AG20443 (cell line): ENCODE measurements at places on chromosomes 6 and 20.

GRCh38 chr20:3296261-3297078 is 57.5 kb upstream of the SLC4A11 start:
- no peak for DNase-seq

GRCh38 chr20:57104651-57105204 is 161.7 kb downstream of the BMP7 start:
- peak; percentile 28 for DNase-seq

GRCh38 chr6:46144270-46144669 is 14.5 kb downstream of the ENPP4 start:
- no peak for DNase-seq

DNA sequence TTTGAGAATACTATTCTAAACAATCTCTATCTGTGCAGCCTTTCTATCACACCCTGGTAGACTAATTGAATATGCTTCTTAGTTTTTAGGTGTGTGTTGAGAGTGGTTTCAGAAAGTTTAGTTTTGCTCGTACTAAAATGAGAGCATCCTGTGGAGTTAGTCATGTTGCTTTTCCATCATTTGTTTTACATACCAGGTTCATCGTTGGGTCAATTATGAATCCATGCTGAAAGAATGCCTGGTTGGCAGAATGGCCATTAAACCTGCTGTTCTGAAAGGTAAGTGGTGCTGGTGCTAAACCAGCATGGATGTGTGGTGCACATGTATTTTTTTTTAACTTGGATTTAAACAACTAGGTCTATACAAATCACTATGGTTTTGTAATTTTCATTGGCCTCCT is 49.3 kb downstream of the CYB5R4 start:
- no peak for DNase-seq

- DNase-seq = no peak
These were observed 4.4 kb downstream of the CD83 start for GRCh38 chr6:14121936-14122344.

- DNase-seq = no peak
These were observed 296.3 kb downstream of the QKI start for GRCh38 chr6:163710532-163711470.

DNA sequence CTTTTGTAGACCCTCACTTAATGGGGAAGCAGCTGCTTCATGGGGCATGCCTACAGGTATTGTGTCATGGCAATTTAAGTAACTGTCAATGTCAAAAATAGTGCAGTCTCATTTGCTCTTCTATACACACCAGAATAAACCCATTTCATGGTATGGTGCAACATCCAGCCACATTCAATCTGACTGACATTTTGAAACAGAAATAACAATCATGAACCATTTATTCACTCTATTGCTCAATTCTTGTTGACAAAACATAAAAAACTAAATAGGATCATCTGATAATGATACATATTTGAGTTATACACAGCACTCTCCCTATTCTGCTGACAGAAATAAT is 122.9 kb downstream of the MAP7 start:
- DNase-seq = no peak

GRCh38 chr6:52337633-52338290 is 24.2 kb upstream of the PAQR8 start:
- no peak for DNase-seq

- peak; percentile 10 for DNase-seq
These were observed 19.9 kb downstream of the ROMO1 start for GRCh38 chr20:35718972-35719635.

GRCh38 chr6:70415247-70415646 is 1.9 kb downstream of the FAM135A start:
- no peak for DNase-seq

DNA sequence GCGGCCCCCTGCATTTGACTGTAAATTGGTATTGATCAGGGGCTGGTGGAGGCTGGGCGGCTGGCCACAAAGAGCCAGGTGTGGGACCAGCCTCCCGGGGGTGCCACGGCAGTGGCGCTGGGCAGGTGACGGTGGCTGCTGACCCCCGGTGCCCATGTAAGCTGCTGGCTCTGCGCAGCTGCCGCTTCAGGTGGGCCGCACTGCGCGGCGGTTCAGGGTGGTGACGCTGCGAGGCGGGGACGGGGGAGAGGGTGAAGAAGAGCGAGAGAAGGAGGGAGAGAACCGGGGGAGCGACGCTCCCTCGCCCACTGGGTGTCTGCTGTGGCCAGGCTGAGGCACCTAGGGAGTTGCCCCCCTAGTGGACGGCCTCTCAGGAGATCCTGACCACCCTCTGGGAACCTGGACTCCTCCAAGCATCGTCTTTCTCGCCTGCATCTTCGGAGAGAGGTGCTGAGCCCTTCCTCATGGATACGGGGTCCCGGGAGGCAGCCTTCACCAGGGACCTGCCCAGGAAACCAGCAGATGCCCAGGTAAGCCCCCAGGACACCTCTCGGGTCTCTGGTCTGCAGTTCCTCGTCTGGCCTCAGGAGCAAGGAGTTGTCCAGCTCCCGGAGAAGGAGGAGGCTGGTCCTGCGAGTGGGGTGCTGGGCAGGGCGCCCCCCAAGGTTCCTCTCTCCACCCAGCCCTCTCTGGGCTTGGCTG is 77.5 kb upstream of the GATA5 start:
- DNase-seq = no peak

GRCh38 chr6:75202676-75203131 is 3.1 kb downstream of the COL12A1 start:
- DNase-seq = no peak

GRCh38 chr20:22716821-22717351 is 132.5 kb upstream of the FOXA2 start:
- DNase-seq = no peak

- DNase-seq = no peak
These were observed 365.3 kb upstream of the PTCHD4 start for GRCh38 chr6:48476257-48476656.

DNA sequence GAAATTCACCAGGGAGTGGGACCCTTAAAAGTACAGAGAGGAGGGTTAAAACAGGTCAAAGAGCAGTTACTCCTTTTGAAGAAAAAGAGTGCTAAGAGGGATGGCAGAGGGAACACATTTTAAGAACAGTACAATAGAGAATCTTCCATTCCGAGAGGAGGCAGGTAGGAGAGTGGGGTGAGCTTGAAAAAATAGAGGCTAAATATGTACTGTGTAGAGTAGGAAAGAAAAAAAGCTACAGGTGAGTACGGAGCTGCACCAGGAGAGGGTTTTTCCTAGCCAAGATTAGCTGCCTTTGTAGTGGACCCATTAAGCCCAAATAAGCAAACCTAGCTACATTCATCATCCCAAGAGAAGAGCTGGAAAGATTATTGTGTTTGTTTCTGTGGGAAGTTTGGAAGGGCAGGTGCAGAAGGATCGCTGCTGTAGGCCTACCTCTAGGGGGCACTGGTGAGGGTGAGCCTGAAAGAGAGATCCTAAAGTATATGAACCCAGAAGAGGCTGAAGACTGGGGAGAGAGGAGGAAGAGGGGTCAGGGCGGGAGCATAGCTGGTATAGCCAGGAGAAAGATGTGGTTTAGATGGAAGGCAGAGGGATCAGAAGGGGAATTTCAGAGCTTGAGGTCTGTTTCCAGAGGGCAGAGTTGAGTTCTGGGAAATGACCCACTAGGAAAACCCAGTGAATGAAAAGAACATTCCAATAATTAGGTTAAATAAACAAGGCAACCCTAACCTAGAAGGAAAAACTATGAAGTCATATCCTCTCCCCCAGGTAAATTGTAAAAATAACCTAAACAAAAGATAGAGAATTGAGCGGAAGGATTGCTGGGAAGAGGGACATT is 50.2 kb upstream of the HINT3 start:
- DNase-seq = peak; percentile 53

DNA sequence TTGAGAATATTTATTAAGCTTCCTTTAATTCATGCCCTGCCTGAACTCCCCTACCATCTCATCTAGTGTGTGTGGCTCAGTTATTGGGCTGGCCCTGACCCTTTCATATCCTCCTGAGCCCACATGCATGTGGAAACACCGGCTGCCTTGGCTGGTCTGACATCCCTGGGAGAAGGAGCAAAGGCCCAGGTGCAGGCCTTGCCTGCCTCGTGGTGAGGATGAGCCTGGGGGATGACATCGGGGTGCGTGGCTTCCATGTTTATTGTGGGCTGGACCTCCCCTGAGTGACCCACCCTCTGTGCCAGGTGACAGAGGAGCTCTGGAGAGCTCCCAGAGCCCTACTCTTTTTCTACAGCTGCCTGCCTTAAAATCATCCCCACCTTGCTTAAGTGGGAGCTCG is 69.1 kb downstream of the FOXA2 start:
- no peak for DNase-seq
